ENCODE measurements at places on chromosomes 5 and 9.

- no peak for DNase-seq
These were observed 280.7 kb downstream of the KCTD16 start for GRCh38 chr5:144451187-144451973.

DNA sequence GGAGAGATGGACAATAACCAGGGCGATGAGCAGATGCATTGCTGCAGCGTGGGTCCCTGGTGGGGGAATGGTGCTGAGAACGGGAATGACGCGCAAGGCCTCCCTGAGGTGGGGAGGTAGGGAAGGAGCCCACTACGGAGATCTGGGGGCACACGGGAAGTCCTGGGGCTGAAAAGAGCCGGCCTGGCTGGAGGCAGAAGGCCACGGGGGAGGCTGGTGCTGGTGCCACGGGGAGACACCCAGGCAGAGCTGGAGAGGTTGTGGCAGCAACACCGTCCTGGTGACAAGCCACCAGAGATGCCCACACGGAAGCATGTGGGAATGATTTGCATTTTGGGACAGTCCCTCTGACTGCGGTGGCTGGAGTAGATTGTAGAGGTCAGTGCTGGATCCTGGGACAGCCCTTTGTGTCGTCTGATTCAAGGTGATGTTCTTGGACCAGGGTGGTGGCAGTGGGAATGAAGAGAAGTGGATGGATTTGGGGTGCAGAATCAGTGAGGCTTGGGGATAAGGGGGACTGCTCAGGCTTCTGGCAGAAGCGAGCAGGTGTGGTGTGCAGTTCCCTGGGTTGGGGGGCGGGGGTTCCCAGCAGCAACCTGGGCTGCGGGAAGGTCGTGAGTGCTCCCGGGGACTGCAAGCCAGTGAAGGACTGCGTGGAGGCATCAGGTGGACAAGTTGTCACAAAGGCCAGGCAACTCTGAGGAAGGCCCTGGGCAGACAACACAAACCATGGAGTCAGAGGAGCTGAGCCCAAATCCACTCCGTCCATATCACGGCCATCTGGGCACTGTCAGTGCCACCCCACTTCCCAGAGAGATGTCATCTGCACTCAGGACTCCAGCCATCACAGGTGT, 25.2 kb upstream of the CNOT6 start:
- DNase-seq, result no peak

- DNase-seq, result no peak
These were observed 150.3 kb upstream of the TAS2R1 start for GRCh38 chr5:9780501-9780900.

GRCh38 chr5:110536120-110537115, 190.1 kb downstream of the TMEM232 start:
- peak; percentile 17 for DNase-seq

DNA sequence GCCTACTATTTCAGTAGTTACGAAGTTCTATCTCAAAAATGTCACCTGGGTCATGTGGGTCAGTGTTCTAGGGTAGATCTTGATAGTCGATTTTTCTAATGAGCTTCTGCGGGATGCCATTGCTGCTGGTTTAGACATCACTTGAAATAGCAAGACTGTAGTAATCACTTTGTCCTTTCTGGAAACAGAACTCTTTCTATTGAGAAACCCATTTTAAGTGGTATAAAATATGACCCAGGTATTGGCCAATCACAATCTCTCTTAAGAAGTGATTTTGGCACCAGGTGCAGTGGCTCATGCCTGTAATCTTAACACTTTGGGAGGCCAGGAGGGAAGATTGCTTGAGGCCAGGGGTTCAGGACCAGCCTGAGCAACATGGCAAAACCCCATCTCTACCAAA, 17.6 kb downstream of the ARRDC3 start:
- DNase-seq, result no peak

DNA sequence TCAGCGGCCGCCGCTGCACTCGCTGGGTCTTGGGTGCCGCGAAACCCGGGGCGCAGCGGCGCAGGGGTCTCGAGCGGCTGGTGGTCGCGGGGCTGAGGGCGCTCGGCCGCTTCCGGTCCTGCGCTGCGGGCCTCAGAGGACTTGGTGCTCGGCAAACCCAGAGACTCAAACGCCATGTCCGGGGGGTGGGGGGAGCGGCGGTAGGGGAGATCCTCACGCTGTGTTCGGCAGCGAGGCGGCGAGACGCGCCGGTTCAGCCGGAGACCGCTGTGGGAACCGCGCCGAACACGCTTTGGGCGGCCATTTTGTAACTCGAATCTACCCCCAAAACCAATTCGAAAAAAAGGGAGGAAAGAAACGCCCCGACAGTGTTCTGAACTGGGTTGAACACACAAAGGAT, 317.5 kb upstream of the CDH18 start:
- no peak for DNase-seq

DNA sequence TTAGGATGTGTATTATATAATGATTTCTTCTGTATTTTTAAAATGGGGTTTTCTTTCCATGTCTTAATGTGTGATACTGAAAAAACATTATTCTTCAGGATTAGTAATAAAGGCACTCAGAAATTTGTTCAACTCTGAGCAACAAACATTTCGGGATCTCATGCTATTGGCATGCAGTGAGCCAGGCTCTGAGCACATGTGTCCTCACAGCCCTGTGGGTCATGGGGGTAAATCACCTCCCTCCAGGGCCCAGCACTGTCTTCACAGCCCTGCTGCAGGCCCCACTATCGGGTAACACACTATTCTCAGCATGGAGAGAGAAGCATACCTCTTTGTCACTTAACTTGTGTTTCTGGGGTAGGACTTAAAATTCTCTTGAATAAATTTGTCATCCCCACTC, 14.0 kb downstream of the TMEM174 start:
- peak; percentile 56 for DNase-seq

DNA sequence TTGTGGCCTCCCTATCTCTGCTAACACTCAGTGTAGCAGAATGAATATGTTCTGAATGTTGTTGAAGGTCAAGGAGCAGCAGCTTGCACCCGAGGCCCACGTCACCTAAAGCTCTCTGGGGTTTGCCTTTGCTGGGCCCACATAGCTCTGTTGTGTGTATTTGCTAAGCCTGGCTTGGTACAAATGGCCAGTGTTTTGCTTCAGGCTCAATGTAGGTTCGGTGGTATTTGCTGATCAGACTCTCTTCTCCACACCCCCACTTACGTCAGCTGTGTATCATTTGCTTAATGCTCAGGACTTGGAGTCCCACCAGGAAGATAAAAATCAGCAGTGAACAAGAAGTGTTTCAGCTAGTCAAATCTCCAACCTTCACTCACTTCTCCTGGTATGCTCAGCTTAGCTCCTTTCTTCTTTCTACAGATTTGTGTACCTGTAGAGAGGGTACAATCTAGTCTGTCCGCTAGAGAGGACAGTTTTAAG, 4.8 kb upstream of the RFESD start:
- peak; percentile 21 for DNase-seq

DNA sequence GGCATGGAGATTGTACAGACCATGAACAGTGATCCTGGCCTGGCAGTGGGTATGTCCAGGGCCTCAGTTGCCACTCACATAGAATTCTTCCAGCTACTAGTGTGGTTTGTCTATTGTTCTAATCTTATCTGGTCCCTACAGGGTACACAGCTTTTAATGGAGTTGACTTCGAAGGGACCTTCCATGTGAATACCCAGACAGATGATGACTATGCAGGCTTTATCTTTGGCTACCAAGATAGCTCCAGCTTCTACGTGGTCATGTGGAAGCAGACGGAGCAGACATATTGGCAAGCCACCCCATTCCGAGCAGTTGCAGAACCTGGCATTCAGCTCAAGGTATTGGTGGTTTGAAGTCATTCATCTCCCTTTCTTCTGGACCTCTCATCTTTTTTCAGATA, 43.8 kb downstream of the THBS4 start:
- DNase-seq, result no peak

DNA sequence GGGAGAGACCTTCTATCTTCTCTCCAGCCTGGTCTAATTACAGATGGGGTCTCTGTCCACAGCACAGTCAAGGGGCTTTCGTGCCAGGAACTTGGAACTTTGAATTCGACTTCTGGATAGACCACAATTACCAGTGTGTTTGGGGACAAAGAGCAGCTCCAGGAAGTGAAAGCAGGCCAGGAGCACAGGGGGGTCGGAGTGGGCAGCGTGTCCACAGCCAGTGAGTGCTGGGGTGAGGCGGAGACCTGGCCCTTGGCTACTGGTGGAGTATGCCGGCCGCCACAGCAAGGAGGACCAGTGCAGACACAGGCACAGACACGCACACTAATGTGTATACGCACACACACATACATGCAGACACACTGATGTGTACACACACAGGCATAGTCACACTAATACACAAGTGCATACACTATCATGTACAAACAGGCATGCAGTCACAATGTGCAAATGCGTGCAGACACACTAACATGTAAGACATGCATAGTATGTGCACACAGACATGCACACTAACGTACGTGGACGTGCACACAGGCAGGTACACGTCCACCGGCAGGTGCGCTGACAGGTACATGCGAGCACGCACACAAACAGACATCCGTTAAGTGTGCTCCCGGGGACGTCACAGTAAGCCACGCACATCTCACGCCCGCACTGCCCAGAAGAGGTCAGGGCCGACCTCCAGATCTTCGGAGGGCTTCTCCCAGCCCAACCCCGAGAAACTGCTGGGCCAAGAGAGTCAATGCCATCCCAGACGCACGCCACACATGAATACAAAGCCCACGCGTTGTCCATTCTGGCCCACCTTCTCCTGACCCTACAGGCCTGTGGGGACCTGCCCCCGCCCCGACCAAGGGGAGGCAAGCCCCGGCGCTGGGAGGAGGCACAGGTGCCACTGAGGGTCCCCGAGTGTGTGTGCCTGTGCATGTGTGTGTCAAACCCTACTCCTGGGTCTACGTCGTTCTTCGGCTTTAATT, 46.5 kb downstream of the NKD2 start:
- no peak for DNase-seq

GRCh38 chr5:133969654-133970324, 1.4 kb upstream of the C5orf15 start:
- DNase-seq, result no peak

DNA sequence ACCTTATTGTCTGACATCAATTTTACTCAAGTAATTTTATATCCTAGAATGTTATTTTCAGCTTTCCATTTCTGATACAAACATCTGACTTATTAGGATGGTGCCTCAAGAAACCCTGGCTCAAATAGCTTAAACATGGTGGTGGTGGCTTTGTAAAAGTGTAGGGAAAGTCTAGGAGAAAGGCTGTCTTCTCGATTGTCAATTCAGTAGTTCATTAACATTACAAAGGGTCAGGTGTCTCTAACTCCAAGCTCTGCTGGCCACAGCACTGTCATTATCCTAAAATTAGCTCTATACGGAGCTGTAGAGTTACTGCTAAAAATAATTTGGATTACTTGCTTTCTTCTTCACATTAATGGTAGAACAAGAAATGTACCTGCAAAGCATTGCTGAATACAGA, 1360.1 kb upstream of the CDH6 start:
- DNase-seq, result no peak

DNA sequence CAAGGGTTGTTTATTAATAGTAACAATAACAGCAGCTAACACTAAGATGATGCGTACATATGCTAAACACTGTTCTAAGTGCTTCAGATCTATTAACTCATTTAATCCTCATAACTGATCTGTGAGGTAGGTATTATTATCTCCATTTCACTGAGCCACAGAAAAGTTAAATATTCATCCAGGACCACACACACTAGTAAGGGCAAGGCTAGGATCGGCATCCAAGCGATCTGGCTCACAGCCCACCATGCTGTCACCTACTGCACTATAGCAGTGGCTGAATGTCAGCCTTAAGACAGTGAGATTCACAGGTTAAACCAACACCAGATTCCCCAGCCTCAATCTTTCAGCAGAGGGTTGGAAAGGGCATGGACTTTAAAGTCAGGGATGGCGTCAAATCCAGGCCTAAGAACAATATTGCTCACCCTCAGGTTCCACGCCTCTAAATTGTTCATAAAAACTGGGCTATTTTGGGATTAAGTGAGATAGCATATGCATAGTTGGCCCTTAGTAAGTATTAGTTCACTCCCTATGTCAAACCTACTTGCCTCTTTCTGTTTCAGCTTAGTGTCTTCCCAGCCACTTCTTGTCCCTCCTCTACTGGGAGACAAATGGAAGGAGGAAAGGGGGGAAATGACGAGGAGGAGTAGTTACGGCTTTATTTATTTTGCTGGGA, 150.8 kb downstream of the MAPKAP1 start:
- DNase-seq, result no peak

GRCh38 chr5:102341681-102342288, 45.7 kb upstream of the SLCO4C1 start:
- DNase-seq, result no peak

DNA sequence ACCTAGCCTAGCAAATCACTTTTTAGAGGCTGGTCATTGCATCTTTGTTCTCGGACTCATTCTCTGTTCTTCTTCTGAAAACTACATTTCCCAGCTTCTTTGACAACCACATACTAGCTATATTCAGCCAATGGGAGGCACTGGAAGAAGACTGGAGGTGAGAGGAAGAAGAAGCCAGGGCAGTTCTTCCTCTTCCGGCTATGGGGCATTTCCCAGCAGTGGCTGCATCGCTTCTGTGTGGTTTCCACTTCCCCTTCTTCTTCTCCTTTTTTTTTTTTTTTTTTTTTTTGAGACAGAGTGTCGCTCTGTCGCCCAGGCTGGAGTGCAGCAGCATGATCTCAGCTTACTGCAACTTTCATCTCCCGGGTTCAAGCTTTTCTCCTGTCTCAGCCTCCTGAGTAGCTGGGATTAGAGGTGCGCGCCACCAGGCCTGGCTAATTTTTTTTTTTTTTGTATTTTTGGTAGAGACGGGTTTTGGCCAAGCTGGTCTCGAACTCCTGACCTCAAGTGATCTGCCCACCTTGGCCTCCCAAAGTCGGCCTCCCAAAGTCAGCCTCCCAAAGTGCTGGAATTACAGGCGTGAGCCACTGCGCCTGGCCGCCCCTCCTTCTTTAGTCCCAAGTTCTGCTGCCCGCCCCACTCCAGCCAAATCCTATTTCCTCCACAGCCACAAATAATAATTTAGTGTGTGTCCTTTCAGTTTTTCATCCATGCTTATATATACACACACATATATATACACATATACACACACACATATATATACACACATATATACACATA, 6.9 kb upstream of the UBAP1 start:
- DNase-seq, result no peak

DNA sequence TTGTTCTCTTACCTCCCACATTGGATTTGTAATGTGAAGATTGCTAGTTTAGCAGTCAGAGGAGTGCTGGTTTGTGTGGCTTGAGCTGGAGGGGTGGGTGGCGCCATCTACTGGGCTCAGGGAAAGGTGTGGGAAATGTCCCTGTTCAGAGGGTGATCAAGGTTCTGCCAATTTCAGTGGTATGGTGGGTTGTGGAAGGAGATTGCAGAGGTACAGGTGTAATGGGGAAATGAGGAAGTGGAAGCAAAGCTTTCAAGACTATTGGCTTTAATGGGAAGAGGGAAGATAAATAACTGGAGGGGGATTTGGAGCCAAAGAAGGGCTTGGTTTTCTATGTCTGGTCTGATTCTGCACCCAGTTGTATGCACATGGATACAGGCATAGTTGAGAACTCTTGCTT, 76.4 kb downstream of the OSMR start:
- peak; percentile 79 for DNase-seq

- DNase-seq, result no peak
These were observed 64.9 kb downstream of the RALGPS1 start for GRCh38 chr9:126979461-126979860.

GRCh38 chr9:97271292-97271691, 36.2 kb upstream of the CCDC180 start:
- DNase-seq, result no peak

All from AG20443 (cell line).